ENCODE measurements at places on chromosomes 16 and 17.

- no peak for DNase-seq
These were observed 20.5 kb upstream of the MYH10 start for GRCh38 chr17:8651013-8651412.

GRCh38 chr17:49337884-49338283 is 24.2 kb downstream of the ZNF652 start:
- no peak for DNase-seq

DNA sequence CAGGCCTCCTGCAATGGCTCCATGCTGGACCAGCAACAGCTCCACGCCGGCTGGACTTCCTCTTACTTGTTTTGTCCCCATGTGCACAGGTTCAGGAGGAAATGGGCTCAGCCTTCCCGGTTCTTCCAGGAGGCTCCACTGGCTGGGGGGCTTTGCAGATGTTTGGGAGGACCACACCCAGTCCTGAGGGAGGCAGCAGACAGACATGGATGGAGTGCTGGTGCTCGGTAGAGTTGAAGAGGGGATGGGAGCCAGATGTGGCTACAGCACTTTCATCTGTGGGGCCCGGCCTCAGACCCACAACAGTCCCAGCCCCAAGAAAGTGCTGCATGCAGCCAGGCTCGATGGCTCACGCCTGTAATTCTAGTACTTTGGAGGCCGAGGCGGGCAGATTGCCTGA is 21.8 kb downstream of the NARF start:
- DNase-seq = no peak

DNA sequence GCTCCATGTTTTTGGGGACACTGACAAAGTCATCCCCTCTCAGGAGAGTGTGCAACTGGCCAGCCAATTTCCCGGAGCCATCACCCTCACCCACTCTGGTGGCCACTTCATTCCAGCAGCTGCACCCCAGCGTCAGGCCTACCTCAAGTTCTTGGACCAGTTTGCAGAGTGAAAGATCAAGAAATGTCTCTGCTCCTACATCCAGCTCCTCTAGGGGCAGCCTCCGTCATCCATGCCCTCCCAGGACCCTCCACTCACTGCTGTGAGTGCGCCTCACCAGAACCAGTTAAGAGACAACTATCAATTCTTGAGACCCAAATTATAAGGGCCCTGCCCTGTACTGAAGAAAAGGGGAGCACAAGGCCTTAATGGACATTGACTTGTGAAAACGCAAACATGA is 1.1 kb downstream of the OVCA2 start:
- no peak for DNase-seq

DNA sequence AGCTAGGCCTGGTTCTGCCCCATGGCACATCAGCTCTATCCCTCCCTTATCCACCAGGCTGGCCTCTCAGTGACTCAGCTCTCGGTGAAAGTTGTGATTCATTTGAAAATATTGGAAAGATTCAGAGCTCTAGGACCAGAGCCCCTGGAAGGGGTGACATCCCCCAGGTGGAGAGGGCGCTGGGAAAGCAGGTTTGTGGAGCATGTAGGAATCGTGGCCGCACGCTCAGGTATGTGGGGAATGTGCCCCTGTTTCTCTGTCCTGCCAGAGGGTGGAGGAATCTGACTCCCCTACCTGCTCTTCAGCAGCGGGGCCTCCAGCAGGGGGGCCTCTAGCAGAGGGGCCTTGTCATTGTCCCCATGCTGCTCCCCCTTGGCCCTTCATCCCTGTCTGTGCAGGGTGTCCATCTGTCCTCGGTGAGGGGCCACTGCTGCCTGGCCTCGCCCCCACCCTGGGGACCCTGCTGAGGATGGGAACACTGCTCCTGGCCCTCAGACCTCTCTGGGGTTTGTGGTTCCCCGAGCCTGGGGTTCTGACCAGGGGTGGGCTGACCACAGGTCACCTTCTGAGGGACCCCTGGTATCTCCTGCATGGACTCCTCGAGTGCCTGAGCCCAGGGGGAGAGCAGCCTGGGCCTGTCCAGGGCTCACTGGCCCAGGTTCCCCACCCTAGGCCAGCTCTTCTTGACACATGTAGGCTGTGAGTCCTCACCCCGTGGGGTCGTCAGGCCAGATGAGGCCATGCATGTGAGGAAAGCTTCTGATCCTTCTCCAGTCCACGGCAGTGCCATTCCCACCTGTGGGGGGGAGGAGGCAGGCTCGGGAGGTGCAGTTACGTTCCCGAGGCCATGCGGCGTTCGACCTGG is 47.5 kb downstream of the NT5M start:
- no peak for DNase-seq
